Activated CD4-positive, alpha-beta T cell treated with anti-CD3 and anti-CD28 coated beads, Interleukin-10, Interleukin-2, amounts not matched to agents 100 ng/mL and 50 ng/mL, durations not matched to agents 16 hours and 8 hours (primary cell): ENCODE measurements at places on chromosomes 7 and 10.

DNA sequence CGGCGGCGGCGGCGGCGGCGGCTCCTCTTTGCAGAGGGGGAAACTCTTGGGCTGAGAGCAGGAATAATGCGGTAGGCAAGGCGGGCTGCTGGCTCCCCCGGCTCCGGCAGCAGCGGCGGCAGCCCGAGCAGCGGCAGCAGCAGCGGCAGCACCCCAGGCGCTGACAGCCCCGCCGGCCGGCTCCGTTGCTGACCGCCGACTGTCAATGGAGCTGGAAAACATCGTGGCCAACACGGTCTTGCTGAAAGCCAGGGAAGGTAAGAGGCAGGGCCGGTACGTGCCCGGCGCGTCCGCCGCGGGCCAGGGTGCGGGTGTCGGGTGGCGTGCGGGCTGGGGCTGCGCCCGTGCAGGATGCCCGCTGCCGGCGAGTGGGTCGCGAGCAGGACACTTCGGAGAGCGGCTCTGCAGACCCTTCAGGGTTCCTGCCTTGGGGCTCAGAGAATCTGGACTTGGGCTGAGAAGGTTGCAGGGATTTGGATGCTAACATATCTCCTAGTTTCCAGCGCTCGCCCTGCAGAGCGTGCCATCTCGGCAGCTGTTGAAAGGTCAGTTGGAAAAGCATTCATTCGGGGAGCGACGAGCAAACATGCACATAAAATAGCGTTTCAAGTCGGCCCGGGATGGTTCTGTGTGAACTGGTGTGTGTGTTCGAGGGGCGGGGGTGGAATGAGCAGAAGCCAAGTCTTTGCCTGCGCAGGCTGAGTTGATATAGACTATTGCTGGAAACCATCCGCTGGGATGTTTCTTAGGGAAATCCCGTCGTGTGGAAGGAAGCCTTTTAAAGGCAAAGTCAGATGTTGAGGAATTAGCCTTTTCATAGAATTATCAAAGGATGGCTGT, 562 bp downstream of the GRK5 start:
- DNase-seq = peak; percentile 53

GRCh38 chr10:79442171-79443040, 3.0 kb downstream of the ZCCHC24 start:
- DNase-seq = no peak

DNA sequence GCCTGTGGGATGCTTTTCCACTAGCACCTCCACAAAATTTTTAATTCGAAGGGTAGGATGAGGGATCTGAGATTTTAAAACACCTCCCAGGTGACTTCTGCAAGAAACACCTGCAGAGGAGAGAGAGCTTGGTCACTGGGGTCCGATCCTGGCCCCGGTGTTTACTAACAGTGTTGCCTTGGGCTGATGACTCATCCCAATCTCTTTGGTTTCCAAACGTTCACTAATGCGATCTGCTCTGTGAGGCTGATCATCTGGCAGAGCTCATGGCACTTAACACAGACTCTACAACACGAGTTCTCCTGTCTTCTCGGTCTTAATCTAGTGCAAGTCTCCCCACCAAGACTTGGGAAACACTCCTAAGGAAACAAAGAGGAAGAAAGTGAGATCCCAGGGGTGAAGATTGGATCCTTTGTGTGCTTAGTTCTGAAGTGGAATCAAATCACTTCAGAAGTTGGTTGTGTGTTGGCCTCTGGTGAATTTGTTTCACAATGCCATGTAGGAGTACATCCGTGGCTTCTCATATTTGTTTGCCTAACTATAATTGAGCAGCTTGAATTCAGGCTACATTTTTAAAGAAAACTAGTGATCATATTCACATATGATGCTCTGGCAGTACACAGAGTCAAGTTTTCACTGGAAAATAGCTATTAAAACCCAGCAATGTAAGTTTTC, 407.9 kb downstream of the NRG3 start:
- no peak for DNase-seq

DNA sequence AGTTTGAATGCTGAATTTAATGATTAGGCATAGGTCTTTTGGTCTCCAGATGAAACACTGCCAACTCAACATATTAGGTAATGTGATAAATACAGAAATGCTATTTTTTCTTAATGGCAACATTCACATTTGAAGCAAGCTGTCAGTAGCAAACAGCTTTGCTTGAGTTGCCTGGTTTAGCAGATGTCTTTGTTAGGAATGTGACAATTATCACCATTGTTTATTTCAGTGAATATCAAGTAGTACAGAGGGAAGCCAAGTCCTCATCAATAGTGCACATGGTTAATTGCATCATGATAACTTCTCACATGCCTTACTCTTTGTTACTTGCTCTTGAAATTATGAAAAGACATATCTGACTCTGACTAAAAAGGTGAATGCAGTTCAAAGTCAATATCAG, 23.7 kb upstream of the SEPTIN7 start:
- no peak for DNase-seq

GRCh38 chr7:156589808-156590207, 50.8 kb upstream of the RNF32 start:
- DNase-seq = no peak

DNA sequence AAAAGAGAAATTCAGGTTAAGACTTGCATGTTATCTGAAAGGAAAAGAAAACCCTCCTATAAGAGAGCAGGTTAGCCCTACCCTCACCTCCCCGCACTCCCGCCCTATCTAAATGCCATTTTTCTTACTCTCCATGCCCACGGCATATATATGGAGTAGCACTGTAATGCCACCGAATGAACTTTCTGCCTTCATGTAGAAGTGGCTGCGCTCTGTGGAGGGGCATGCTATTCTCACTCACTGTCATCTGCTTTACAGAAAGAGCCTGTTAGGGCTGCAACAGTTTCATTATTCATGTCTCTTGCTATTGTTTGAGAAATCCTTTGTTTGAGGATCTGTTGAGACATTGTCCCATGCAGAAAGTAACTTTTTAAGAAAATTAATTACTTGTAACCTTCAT, 1190.6 kb downstream of the SORCS1 start:
- no peak for DNase-seq

DNA sequence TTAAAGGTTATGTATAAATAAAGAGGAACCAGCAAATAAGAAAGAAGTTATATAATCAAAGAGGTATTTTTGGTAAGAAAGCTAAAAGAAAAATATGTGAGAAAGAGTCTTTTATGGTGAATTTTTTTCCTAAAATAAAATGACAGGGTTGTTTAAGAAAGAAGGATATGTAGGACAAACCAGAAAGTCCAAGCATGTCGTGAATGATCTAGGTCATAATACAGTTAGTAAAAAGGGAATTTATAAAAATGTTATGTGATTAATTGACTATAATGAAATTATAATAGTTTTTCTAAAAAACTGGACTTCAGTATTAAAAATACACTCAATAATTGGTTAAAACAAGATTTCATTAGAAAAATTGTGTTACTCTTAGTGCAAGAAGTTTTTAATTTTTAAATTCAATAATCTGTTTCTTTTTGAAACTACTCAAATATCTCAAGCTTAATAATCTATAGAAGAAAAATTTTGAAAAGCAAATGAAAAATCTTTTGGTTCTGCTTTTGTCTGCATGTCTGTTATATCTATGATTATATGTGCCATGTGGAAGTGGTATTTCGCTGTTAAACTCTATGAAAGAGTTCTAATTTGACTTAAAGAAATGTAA, 23.3 kb downstream of the AVL9 start:
- DNase-seq = no peak

DNA sequence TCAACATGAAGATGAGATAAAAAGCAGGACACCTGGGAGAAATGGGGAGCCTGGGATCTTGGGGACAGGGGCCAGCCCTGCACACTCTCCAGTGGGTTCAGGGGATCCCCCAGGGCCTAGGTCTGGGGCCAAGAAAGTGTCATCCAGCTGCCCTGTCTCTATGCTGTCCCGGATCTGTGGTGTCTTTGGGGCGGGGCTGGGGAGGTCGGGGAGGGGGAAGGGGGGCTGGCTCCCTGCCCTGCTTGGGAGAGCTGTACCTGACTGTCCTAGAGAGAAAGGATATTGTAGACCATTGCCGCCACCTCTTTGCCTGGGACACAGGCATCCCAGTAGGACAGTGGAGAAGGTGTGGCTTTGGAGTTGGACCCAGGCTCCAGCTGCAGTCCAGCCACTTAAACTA, 7.0 kb upstream of the SPACDR start:
- DNase-seq = no peak

DNA sequence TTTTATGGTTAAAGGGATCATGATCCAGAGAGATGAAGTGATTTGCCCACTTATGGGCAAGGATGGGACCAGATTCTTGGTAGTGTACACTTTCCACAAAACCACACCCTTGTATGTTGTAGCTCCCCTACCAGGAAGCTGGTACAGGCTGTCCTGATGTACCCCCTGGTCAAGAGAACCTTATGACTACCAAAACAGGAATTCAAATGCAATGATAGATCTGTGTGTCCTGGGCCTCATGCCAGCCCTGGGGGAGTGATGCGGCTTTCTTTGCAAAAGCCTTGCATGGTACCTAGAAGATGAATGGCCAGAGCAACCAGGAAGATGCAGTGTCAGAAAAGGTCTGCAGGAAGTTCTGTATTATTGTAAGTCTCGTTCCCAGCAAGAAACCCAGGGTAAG, 94.9 kb upstream of the AGK start:
- DNase-seq = no peak

DNA sequence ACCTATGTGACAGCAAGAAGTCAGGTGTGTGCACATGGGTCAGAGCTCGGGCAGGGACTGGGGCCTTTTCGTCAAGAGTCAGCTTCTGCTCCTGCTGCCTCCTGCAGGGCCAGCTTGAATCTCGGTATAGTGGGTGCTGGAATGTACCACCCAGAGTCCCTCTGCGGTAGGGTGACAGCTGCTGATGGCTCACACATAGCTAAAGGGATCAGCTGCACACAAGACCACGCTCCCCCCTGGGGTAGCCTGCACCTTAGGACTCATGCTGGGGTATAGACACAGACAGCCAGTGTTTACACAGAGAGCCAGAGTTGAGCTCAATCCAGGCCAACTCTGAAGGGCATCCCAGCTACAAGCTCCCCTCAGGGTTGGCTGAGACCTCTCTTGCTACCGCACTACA, 14.0 kb upstream of the COL13A1 start:
- DNase-seq = no peak

DNA sequence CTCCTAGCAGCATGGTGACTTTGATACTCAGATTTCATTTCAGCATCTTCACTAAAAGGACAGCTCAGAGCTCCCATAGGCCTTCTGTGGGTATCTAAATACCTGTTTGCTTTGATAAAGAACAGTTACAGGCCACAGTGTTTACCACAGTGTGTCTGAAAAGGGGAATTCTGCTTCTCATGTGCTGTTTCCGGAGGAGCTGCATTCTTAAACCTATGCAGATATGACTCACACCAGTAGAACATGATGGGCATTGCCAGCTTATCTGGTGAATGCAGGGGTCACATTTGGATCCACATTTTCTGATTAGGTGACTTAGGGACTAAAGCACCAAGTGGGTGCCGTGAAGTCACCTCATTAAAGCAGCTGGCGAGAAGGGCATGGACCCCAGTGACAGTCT, 52.6 kb downstream of the TRRAP start:
- DNase-seq = peak; percentile 82

DNA sequence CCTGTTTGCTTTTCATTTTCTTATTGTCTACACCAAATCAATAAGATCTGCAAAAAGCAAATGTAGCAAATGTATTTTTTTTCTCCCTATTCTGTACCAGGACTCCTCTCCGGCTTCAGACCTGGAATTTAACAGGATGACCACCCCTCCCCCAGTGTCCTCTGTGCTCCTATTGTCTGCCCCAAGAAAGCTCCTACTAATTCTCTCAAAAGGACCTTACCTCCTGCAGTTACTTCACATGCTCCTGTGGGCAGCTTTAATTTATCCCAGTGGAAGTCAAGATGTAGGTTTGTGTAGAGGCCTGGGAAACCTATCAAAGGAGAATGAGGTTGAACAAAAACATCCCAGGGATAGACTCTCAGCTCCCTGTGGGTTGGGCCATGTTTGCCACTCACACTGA, 31.3 kb downstream of the PLXNA4 start:
- no peak for DNase-seq

DNA sequence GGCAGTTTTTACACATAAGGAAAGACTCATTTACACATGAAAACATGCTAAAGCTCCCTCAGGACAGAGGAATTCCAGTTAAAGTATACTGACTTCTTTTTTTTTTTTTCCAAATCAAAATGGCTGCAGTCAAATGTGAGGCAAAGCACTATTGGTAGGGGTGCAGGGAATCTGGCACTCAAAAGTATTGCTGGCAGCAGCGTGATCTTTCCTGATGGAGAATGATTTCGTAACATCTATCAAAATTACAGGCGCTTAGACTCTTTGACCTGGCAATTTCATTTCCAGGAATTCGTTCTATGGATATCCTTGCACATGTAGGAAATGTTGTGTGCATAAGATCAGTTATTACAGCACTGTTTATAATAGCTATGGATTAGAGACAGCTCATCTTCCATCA, 65.7 kb downstream of the VSTM4 start:
- DNase-seq = no peak

DNA sequence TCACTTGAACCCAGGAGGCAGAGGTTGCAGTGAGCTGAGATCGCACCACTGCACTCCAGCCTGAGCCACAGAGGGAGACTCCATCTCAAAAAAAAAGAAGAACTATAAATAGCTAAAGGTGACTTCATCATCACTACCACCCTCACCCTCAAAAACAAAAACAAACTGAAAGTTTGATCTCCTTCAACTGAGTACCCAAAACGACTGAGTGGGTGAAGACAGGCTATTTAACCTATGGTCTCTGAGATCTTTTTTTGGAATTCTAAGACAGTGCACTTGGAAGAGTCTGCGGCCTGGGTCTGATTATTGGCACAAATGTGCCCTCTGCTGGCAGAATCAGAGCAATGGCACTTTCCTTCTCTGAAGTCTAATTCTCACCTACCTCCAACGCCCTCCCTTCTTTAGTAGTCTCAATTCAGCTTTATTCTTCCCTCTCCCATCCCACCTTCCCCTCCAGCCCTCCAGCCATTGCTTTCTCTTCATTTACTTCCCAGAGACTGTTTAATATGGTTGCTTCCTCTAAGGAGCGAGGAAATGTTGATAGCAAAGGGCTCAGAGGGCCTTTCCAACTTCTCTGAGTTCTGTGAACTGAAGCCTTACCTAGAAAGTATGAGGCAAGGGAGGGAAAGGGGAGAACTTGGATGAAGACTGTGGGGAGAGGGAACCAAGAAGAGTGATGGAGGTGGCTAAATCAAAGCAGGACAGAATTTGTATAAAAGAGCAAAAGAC, 2.9 kb upstream of the MYOZ1 start:
- DNase-seq = peak; percentile 72

- DNase-seq = no peak
Measured at GRCh38 chr7:66443946-66444345, 184.7 kb upstream of the KCTD7 start.

DNA sequence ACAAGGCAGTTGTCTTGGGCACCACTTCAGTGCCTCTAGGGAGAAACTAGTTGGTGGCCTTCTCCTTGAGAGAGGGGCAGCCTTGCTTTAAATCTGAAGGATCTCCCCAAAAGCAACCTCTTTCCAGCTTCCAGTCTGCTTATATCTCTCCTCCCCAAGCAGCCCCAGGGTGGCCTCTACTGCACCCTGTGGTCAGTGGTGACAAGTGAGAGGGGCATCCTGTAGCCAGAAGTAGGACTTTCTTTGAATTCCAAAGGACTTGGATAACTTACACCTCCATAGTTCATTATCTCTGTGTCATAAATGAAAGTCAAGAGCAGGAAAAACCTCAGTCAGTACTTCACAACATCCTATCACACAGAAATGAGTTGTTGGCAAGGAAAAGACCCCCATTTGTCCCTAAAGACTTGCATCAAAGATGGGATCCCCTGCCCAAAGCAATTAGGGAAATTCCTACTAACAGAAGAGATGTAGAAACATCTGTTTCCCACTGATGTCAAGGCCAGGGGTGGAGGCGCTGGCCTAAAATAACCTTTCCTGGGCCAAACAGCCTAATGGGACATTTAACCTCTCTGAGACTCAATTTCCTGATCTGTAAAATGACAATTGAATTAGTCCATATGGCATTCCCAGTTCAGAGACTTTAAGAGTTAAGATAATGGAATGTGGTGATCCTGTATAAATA, 44.0 kb upstream of the ANKRD1 start:
- no peak for DNase-seq
